NCI-H2081 (cell line): ENCODE measurements at places on chromosomes 1 and 21.

GRCh38 chr1:5978452-5978851 lies 13.8 kb downstream of the NPHP4 start:
- DNase-seq: no peak

- no peak for DNase-seq
These were observed 580.4 kb downstream of the USP25 start for GRCh38 chr21:16310176-16310575.

DNA sequence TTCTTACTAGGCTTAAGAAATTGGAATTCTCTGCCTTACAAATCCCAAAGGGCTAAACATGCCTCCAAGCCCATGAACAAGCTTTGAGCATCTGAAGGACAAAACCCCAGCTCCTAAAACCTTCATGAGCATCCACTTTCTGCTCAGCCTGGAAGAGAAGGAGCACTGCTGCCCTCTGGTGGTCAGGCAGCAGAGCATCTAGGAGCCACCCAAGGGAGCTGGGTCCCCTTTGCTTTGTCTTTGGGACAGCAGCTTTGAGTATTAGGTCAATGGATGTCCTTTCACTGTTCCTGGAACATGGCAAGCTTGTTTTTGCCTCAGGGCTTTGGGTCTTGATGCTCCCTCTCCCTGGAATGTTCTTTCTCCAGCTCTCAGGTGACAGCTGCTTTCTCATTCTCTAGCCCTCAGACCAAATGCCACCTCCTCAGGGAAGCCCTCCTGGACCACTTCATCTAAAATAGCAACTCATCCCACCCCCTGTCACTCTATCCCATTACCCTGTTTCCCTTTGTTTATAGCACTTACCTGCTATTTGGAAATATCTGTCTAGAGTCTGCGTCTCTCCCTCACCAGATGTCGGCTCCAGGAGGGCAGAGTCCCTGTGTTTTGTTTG lies 25.7 kb downstream of the RAB7B start:
- DNase-seq: peak; percentile 85

DNA sequence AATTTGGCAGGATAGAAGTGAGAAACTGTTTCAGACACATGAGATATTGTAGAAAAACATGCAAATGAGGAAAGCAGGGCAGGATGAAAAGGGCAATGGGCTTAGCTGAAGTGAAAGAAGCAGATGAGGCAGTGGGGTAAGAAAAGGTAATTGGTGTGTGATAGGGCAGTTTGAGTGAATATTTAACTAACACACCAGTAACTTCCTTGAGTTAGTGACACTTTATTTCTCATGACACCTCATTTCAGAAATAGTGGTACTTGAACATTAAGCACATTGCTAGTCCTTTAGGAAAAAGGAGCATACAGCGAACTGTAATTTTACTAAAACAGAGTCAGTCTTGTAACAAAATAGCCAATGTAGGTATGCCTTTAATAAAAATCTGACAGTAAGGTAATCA lies 415.0 kb downstream of the DPYD start:
- no peak for DNase-seq

- no peak for DNase-seq
These were observed 372.4 kb upstream of the PROX1 start for GRCh38 chr1:213615226-213615916.

GRCh38 chr1:68107771-68108170 lies 57.3 kb upstream of the DIRAS3 start:
- no peak for DNase-seq

DNA sequence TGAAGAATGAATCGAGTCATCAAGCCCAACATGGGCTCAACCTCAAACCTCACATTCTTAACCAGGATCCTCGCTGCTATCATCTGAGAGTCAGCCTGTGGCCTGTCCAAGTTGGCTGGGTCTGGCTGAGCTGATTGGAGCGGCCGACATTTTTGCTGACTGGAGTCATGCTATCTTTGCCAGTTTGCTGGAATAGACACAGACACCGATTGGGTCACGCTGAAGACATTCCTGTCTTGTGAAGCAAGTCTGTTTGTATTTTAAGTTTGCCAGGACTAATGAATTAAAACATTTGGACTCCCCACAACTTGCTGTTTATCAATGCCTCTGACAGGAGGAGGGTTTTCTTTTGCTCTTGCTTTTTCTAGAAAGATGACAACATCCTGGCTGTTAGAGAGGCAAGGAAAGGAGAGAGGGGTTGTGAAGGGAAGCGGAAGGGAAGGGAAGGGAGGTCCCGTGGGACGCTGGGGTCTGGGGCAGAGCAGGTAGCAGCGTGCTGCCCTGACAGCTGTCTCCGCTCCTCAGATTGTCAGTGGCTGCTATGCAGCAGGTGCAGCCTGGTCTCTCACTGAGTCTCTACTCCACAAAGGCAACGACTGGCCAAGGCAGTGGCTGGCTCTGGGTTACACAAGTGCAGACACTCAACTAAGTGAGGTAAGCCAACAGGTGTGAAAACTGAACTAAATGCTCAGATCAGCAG lies at the start of gene MAP3K7CL:
TSS of gene MAP3K7CL (plus strand) at position 375 of the 700 bp plus-strand sequence. CDS start 2,701 bp downstream, outside the sequence.
- no peak for DNase-seq

DNA sequence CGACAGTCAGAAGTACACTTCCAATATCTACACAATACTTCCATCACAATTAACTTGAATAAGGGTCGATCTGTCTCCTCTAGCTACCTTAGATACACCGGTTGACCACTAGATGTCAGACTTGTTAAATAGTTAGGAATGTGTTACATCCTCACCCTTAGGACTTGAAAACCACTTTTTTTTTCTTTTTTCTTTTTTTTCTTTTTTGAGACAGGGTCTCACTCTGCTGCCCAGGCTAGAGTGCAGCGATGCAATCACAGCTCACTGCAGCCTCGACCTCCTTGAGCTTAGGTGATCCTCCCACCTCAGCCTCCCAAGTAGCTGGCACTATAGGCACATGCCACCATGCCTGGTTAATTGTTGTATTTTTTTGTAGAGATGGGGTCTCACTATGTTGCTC lies 120.4 kb upstream of the GREM2 start:
- peak; percentile 76 for DNase-seq

- DNase-seq: peak; percentile 61
These were observed 200.4 kb downstream of the NRIP1 start for GRCh38 chr21:14864211-14865021.

- DNase-seq: no peak
These were observed 3.3 kb downstream of the FNDC10 start for GRCh38 chr1:1596493-1597274.

DNA sequence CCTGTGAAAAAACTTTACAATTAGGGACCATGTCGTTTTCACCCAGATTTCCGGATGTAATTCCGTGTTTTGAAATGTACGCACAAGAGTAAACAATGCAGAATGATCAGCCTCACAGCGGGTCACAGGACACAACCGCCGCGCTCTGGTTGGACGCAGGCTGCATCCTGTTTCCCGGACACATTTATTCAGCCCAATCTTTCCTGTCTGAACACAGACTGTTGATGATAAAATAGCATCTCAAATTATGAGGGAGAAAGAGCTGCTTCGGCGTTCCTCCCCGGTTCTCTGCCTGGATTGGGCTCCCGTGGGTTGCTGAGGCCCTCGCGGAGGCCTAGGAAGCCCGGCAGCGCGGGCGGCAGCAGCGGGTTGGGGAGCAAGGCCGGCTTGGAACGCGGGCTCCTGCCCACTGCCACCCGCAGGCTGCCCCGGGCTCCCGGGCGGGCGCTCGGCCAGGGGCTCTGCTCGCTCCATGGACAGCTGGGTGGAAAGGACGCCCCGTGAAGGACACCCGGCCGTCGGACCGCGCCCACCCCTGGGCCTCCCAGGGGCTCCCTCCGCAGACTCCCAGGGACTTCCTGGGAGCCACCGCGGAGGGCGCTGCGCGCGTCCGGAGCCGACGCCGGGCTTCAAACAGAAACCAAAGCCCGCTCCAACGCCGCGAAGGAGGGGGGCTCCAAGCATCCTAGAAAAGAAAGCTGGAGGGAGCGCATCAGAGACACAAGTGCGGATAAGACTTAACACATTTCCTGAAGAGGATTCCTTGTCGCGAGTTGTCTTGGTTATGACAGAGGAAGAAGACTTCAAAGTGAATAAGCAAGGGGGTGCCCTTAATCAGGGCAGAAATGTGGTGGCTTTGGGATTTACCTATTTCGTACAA lies 122.3 kb downstream of the ESRRG start:
- peak; percentile 90 for DNase-seq

DNA sequence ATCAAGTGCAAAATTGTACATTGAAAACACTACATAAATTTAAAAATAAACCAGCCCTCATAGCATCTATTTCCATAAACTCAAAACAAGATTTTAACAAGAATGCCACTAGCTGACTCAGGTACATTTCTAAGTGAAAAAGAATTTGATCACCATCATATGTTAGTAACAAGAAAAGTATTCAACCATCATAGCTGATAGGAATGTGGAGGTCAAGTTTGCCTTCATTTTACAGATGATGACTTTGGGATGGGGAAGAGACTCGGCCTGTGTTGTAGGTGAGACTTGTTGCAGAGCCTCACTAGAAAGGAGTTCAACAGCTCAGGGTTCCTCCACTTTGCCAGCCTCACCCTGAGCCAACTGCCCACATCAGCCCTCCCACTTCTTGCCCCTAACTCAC lies 318.8 kb upstream of the FAM78B start:
- no peak for DNase-seq

- no peak for DNase-seq
These were observed 36.5 kb downstream of the MAP3K21 start for GRCh38 chr1:233364026-233364425.

- DNase-seq: no peak
These were observed 82.8 kb upstream of the KCNE2 start for GRCh38 chr21:34280959-34281358.

DNA sequence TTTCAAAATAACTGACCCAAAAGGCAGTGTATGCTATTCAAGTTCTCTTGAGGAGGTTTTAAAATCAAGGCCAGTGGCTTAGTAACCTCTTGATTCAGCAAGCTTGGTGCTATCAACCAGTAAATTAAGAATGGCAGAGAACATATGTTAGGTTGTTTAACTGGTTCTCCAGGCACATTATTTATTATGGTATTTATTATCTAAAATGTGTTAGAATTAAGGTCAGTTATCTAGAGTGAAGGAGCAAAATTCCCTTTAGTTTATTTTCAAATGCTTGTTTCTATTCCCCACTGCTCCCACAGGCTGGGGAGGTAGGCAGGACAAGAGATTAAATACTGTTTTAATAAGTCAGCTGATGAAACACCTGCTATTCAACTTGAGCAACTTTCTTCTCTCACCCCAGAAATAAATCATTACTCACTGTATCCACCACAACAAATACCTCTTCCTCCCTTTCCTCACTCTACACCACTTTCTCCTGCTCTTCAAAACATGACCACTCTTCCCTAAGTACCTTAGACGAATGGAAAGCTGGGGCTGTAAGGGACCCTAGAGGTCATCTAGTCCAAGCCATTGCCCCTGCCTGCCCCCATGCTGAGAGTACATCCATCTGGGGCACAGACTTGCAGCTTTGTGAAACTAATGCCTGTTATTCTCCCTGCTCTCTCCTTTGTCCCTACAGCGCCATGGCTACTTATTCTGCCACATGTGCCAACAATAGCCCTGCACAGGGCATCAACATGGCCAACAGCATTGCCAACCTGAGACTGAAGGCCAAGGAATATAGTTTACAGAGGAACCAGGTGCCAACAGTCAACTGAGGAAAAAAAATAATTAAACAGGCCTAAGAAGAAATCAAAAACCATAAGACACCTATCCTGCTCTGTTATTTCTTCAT lies 71.7 kb downstream of the PRRX1 start:
- no peak for DNase-seq

GRCh38 chr1:226984521-226985238 lies 44.6 kb downstream of the COQ8A start:
- DNase-seq: no peak

DNA sequence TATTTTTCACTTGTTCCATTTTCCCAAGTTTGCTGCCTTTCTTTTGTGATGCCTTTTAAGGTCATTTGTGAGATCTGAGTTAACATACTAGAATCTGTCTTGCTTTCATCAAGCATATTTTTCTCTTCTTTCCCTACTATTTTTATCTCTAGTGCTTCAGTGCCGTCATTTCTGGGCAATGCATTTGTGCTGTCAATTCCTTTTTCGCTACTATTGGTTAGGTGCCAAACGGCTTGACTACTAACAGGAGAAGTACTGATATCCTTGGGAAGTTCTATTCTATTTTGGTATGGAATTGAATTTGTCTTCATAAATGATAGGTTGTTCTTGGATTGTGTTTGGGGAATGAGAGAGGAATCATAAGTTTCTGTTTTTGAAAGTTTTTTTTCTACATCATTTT lies 42.2 kb downstream of the LRRC53 start:
- no peak for DNase-seq

DNA sequence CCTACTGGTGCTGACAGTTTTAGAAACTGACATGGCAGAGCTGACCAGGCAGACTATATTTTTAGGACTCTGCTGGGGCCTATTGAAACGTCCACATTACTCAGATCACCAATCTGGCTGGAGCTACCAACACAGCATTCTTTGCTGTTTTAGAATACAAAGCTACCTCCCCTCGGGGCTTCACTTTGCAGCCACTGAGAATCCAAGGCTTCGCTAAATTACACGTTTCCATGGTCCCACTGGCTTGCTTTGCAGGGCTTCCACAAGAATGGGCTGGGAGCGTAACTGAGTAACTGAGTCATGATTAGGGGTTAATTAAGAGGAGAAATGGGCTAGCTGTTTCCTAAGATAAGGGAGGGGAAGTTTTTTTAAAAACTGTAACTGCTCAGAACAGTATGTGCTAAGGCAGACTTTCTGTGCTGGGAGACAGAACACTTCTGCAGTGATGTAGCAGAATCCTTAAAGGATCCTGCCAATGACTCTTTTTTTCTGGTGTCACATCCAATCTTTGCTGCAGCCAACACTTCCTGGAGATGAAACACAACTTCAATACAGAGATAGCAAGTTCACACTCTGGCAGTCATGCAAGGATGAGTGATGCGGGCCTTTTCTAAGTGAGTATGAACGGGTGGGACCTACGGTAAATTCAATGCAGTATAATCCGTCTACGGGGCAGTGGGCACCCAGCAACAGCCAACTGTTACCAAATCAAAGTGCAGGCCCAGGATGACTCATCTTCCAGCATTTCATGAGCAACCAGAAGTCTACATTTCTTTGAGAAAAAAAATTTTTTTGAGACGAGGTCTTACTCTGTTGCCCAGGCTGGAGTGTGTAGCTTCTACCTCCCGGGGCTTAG lies 21.5 kb downstream of the NDUFS5 start:
- DNase-seq: no peak

GRCh38 chr1:25186161-25187007 lies 45.9 kb downstream of the SYF2 start:
- no peak for DNase-seq
